ENCODE measurements at places on chromosomes 16 and 17. TPM values are rescaled to one million over a fixed set of nuclear protein-coding genes. Genes with fewer than 3 reads are reported as not detected.

- DNase-seq = no peak
Observed at GRCh38 chr17:21297597-21297996, 13.1 kb downstream of the MAP2K3 start.

GRCh38 chr17:56393156-56393555 is 200.3 kb upstream of the NOG start:
- no peak for DNase-seq

DNA sequence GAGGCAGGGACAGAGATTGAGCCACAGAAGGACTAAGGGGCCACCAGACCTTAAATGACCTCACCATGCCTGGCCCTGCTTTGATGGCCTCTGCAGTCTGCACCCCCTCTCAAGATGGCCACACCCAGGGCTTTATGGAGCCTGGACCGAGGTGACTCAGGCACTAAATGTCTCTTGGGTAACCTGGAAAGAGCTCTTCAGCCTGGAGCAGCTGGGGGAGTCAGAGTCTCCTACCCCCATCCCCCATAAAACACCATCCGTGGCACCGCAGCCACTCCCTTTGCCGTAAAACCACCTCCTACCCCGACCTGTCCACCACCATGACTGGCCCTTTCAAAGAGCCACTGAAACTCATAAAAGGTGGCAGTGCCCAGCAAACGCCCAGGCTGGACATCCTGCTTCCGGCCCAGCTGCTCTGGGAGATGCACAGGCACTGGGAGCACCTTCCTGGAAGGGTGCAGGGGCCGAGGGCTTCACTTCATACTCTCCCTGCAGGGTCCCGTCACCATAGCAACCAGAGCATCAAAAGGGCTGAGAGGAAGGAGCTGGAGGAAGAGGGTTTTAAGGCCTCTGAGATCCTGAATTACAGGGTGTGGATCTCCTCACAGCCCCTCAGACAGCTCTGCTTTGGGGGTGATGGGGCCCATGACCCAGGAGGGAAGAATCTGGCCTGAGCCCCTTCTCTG is 22.3 kb downstream of the FOXN1 start:
- no peak for DNase-seq

DNA sequence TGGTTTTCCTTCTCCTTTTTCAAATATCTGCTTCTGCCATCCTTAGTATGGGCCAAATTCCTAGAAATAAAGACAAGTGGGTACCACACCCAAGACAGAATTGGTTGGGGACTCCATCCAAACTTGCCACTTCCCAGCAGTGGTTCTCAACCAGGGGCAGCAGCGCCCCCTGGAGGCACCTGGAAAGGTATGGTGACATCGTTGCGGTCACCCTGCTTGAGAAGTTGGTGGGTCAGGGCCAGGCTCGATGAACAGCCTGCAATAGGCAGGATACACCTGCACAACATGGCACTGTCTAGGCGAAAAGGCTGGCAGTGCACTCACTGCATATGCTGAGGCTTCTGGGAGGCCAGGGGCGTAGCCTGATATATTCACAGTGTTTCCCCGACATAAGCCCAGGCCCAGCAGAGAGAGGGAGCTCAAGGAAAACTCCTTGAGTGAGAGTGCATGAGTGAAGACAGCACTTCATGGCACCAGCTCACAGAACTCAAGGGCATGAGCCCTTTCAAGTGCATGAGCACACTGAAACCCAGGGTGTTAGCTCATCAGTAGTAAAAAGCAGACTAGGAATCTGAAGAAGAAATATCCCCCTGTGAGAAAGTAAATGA is 57.7 kb downstream of the CMC2 start:
- no peak for DNase-seq

PROCA1 gene
- total RNA-seq = 2.0 TPM

ERBB2 gene
- 84.4 TPM for total RNA-seq

GRCh38 chr16:80997139-80997798 is 9.4 kb downstream of the CMC2 start:
- DNase-seq = no peak

DNA sequence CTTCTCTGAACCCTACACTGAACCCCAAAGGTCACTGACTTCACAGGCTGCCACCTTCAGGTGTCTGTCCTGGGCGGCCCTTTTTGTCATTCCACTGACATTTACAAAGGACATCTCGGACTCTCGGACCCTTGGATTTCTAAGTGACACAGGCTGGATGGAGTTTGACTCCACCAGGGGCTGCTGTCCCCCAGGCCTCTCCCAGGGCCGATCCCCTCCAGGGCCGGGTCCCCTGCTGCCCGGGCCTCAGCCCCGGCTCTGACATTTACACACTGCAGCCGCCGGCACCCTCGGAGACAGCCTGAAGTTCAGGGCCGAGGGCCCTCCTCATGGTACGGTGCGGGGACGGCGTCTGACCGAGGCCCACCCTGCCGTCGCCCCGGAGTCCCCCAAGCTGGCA is 24.1 kb downstream of the CACNA1H start:
- no peak for DNase-seq

GRCh38 chr17:4897198-4897687 is 2.1 kb upstream of the C17orf107 start:
- DNase-seq = no peak

GRCh38 chr17:56902348-56902747 is 11.5 kb downstream of the TRIM25 start:
- no peak for DNase-seq

DNA sequence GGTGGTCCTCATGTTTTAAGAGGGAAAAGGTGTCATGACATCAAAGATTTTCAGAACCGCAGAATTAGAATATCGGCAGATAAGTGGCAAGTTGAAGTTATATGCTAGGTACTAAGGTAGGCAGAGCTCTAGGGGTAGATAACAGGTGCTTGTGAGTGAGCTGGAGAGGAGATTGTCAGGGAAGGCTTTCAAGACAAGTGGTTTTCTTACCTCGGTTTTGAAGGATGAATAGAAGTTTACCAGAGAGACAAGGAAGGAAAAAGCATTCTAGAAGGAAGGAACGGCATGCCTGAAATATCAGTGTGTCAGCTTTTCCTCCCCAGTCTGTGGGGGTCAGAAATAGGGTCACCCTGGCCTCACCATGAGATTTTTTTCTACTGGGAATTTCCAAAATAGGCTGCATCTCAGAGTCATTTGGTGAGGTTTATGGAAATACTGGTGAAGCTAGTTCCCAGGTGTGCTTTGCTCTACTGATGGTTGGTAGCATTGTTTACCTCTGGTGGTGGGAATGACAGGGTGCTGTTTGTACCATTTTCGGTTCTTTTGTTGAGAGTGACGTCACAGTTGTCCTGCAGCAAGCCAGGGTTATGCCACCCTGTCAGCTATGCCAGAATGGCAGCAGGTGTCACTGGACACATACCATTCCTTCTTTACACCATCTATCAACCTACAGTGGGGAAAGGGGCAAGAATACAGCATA is 112.5 kb downstream of the MSI2 start:
- DNase-seq = no peak

TBC1D3I gene
- 0.38 TPM for total RNA-seq

GRCh38 chr17:74123350-74123749 is 80.1 kb upstream of the RPL38 start:
- no peak for DNase-seq

GRCh38 chr17:80287806-80288567 is 27.3 kb downstream of the RNF213 start:
- no peak for DNase-seq

ENDOV gene
- 12.8 TPM for total RNA-seq

DNA sequence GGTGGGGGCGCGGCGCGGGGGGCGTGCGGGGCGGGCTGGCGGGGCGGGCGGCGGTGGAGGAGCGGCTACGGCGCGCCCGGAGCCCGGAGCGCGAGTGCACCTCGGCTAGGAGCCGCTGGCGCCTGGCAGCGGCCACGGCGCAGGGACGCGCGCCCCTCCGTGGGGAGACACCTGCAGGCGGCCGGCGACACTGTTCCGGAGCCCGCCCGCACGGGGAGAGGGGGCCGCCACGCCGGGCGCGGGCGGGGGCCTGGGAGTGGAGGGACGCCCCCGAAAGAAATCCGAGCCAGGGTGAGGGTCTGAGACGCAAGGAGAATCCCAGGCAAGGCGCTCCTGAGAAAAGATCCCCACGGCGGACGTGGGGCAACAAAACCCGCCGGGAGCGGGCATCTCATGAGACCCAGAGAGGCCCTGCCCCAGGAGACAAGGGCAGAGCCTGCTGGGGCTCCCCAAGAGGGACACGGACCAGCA is at the start of gene GSG1L:
TSS of gene GSG1L (minus strand) at position 124 of the 471 bp plus-strand sequence. CDS start 290 bp downstream, outside the sequence.
- no peak for DNase-seq

DNA sequence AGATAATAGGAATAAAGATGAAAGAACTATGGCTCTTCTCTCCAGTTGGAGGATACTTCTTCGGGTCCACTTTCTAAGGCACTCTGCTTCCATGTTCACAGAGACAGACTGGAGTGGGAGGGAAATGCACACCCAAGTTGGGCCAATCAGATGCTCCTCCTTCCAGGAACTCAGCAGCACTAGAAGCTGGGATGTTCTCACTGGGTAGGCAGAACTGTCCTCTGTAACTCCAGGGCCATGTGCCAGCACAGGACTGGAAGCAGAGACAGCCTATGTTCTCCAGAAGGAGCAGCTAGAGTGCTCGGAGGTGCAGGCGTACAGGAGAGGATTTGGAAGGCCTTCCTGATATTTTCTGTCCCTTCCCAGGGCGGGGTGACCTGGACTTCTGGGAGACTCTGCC is 49.9 kb upstream of the SREBF1 start:
- no peak for DNase-seq

DNA sequence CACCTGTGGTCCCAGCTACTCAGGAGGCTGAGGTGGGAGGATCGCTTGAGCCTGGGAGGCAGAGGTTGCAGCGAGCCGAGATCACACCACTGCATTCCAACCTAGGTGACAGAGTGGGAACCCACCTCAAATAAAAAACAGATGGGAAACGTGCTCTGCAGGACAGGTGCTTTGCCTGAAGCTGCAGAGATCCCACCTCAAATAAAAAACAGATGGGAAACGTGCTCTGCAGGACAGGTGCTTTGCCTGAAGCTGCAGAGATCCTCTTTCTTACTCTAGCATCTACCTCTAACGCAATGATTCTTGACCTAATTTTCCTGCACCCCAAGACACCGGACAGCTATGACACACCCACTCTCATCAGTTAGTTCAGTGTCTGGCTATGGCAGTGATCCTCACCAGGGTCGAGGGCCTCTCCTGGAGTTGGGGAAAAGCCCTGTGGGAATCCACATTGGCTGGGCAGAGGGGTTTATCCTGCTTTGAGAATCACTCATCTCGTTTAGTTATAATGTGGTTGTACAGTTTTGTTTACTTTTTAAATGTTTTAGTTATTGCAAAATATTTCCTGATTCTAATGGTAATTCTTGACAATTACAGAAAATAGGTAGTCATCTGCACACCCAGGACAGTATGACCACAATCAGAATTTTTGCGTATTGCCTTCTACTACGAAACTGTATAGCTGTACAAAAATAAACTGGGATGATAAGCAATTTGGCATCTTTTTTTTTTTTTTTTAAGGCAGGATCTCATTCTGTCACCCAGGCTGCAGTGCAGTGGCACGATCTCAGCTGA is 11.4 kb downstream of the VPS53 start:
- no peak for DNase-seq

EMP2 gene
- total RNA-seq = 51.1 TPM

HOXB4 gene
- 1.6 TPM for total RNA-seq

DNA sequence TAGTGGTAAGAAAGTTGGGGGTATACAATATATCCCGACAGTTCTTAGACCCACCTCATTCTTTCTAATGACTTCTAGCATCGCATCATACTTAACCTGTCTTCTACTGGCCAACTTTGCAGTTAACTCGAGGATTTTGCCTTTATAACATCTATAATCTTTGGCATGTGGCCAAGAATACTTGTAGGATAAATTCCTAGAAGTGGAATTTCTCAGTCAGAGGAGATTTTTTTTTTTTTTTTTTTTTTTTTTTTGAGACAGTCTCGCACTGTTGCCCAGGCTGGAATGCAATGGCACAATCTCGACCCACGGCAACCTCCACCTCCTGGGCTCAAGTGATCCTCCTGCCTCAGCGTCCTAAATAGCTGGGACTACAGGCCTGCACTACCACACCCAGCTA is 253.5 kb downstream of the MRTFB start:
- DNase-seq = no peak

GRCh38 chr16:11050944-11051343 is 106.6 kb downstream of the CLEC16A start:
- no peak for DNase-seq

DNA sequence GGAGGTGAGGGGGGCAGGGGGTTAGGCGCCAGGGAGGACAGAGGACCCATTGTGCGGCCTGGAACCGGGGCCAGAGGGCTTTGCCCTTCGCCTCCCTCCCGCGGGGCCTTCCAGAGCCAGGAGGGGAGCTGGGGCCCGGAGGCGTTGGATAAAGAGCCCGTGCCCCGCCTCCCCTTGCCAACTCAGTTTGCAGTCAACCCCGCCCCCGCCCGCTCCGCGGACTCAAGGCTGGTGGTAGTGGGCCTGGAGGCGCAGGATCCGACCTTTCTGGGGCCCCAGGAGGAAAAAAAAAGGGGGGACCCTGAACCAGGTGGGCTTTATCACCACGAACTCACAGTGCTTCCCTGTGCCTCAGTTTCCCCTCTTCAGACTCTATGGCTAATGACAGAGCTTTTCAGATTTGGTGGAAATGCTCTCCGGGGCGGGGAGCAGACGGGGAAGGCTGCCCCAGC is 2.0 kb upstream of the SPHK1 start:
- no peak for DNase-seq

BCO1 gene
- total RNA-seq = not detected

TMEM220 gene
- 3.7 TPM for total RNA-seq

DNA sequence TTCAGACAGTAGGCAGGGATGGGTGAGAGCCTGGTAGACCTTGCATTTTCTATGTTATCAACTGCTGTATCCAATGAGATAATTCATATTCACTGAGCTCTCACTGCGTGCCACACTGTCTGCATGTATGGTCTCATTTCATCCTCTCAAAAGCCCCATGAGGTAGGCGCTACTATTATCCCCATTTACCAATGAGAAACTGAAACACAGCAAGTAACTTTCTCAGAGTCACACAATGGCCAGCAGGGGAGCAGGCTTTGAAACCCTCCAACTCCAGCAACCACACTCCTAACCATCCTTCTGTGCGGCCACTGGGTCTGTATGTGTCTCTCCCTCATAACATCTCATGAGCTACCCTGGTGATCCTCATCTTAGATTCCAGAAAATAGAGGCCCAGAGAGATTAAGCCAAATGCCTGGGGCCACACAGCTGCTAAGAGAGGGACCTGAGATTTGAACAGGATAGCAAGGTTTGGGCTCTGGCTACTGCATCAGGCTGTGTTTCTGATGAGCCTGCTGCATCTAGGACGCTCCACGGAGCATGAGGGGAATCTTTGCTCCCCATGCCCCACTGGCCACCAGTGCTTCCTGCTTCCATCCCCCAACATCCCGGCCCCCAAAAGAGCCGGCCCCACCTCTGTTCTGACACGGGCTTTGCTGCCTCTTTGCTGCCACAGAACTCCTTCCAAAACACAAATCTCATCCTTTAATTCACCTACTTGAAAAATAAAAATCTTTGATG is 3.2 kb downstream of the CCR7 start:
- DNase-seq = no peak

- DNase-seq = no peak
Observed at GRCh38 chr16:10386517-10387100, 748 bp downstream of the ATF7IP2 start.

- DNase-seq = no peak
Observed at GRCh38 chr17:65455972-65456343, 105.5 kb downstream of the AXIN2 start.

- DNase-seq = no peak
Observed at GRCh38 chr17:65035191-65035590, 21.3 kb downstream of the GNA13 start.
